ENCODE measurements at places on chromosomes 2 and 18.

GRCh38 chr18:42915299-42915698 lies 200.2 kb downstream of the RIT2 start:
- DNase-seq, result no peak

GRCh38 chr2:85697096-85697495 lies 2.9 kb downstream of the GNLY start:
- no peak for DNase-seq

- no peak for DNase-seq
These were observed 284.4 kb downstream of the SOX11 start for GRCh38 chr2:5976531-5977065.

GRCh38 chr2:88865801-88866371 lies 174.4 kb downstream of the RPIA start:
- no peak for DNase-seq

DNA sequence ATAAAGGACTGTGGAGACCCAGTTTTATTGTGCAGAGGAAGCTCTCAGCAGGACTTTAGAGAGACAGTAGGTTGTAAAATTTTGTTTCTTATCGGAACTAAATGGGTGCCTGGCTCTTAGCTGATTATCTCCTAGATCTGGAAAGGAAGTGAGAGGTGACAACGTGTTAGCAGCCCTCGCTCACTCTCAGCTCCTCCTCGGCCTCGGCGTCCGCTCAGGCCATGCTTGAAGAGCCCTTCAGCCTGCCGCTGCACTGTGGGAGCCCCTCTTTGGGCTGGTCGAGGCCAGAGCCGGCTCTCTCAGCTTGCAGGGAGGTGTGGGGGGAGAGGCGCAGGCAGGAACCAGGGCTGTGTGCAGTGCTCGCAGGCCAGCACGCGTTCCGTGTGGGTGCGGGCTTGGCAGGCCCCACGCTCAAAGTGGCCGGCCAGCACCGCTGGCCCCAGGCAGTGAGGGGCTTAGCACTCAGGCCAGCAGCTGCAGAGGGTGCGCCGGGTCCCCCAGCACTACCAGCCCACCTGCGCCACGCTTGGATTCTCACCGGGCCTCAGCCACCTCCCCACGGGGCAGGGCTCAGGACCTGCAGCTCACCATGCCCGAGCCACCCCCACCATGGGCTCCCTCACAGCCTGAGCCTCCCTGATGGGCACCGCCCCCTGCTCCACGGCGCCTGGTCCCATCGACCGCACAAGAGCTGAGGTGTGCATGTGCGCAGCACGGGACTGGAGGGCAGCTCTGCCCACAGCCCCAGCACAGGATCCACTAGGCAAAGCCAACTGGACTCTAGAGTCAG lies 4.6 kb upstream of the MFF start:
- no peak for DNase-seq

DNA sequence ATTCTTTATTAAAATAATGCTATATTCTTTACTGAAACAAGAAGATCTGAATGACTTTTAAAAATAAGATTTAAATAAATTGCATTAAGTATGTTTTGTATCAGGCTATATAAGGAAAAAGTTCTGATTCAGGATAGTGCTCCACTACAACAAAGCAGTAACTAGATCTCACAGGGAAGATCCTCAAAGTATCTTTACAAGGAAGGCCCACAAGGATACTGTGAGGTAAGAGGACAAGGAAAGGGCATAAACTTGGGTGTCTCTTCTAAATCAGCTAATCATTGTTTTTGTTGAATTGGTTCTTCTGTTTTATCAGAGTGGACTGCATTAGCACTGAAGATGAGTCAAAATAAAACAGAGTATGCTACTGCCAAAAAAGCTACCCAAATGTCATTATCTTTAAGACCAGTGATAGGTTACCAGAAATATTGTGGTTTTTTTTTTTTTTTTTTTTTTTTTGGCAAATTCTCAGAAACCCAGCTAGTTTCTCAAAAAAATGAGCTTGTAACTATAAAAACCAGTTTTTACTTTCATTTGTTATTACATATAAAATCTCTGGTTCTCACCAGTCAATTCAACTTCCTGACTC lies 160.9 kb downstream of the BAZ2B start:
- no peak for DNase-seq

- DNase-seq, result no peak
These were observed 7.1 kb downstream of the RNF125 start for GRCh38 chr18:32025744-32026143.

DNA sequence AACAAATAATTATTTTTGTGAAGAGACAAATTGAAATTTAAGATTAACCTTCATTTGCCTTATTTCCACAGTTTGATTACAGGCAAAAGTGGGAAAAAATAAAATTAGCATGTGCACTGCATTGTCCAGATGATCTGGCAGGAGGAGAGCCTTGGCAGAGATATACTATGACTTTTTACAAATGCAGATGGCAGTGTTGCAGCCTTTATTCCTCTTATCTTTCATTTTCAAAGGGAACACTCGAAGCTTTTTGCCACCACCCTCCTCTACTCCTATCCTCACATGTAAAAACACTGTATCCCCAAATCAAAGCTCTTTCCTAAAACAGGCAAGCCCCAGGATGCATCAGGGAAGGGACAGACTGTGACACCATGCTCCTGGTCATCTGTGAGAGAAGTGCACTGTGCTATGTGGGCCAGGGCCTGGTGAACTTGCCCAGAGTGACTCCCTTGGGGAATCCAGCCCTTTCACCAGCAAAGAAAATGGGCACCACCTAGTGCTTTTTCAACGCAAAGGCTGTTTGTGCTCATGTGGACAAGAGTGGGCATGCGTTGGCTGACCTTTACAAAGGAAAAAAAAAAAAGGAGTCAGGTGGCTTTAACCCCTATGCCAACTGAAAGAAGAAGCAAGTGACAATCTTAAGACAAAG lies 74.7 kb upstream of the ETAA1 start:
- peak; percentile 71 for DNase-seq

GRCh38 chr2:196337208-196337953 lies 166.0 kb upstream of the STK17B start:
- no peak for DNase-seq

- peak; percentile 6 for DNase-seq
These were observed 27.9 kb downstream of the GPC1 start for GRCh38 chr2:240463274-240463865.

DNA sequence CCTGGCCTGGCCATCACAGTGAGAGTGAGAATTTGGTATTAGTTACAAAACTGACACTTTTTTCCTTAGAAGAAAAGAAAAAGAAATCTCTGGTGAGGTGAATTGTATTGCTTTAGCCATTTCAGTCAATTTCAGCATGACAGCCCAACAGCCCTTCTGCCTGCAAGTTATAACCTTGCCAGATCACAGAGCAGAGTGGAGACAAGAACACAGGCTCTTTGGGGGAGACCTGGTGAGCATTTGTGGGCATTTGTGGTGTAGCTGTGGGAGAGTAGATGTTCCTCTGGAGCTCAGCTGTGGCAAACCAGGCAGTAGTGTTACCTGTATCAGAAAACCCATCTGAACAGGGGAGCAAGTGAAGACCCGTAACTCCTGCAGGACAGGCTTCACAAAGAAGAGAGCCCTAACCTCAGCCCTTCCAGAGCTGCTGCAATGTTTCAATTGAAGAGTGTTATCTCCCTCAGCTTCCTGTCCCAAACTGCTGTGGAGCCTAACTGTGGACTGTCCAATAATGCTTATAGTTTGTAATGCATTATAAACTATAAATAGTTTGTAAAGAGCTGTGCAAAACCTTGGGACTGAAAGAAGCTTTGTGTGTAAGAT lies 22.8 kb upstream of the DLX1 start:
- no peak for DNase-seq

GRCh38 chr2:222703886-222704285 lies 32.4 kb downstream of the MOGAT1 start:
- DNase-seq, result no peak

GRCh38 chr18:65822826-65823225 lies 72.0 kb downstream of the CDH7 start:
- DNase-seq, result no peak

DNA sequence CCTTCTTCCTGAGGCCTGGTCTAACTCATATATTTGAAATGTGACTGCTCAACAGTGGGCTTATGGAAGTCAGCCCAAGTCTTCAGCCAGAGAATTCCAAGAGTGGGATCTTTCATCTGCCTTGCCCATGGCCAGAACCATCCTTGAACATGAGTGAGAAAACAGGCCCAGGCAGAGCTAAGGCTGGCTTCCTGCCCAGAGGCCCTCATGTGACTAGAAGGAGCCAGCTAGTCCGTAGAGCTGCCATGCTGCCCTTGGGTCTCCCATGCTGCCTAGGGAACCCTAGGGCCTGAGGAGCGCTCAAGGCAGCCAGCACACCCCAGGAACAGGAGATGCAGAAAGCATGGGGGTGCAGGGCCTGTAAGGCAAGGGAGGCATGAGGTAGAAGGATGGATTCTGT lies 203.6 kb downstream of the FHOD3 start:
- no peak for DNase-seq

DNA sequence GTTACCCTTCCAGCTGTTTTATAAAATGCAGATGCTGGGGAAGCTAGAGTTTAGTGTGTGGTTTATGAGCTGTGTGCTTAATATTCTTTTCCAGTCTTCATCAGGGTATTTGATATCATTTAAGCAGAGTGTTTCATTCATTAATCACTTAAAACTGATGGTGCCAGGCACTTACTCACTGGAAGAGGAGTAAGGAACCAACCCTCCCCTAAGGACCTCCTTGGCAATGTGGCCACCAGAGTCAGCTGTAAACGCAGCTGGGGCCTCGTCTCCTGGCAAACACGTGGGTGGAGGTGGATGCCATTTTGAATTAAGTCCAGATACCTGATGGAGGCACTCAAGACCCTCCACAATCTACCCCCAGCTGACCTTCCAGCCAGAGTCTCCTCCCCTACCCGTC lies 331.6 kb downstream of the CLIP4 start:
- DNase-seq, result no peak

- DNase-seq, result peak; percentile 96
These were observed 18.4 kb downstream of the ATOH8 start for GRCh38 chr2:85772019-85772745.

DNA sequence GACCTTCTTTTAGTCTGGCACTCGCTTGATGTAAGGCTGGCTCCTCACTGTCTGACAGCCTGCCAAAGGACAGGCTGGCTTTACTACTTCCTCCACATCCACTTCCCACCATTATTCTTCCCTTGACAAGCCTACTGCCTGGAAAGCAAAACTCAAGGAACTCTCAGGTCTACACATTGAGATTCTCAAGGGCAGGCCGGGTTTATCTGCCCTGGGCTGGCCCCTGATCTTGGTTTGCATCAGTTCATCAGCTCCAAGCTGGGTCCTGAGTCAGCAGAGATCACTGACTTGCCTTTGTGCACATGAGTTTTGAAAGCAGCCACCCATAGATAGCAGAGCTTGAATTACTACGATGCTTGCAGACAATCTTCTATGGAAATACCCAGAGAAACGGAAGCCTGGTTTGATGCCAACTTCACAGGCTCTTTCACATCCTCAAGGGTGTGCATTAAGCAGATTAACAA lies 53.9 kb downstream of the KCTD18 start:
- no peak for DNase-seq

GRCh38 chr2:178070824-178071223 lies 1.8 kb downstream of the PDE11A start:
- no peak for DNase-seq

DNA sequence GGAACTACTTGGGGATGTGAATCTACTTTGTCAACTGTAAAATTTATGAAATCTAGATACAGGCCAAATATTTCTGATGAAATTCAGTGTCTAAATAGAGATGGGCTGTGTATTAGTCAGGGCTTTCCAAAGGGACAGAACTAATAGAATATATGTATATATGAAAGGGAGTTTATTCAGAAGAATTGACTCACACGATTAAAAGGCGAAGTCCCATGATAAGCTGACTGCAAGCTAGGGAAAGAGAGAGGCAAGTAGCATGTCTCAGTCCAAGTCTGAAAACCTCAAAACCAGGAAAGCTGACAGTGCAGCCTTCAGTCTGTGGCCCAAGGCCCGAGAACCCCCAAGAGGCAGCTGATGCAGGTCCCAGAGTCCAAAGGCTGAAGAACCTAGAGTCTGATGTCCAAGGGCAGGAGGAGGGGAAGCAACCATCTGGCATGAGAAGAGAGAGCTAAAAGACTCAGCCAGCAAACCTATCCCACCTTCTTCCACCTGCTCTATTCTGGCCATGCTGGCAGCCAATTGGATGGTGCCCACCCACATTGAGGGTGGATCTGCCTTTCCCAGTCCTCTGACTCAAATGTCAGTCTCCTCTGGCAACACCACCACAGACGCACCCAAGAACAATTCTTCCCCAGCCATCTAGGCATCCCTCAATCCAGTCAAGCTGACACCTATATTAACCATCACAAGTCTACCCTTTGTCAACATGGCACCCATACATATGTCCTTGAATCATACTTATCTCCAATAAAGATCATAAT lies 29.3 kb upstream of the MEX3C start:
- no peak for DNase-seq

GRCh38 chr2:135689679-135690078 lies 52.0 kb upstream of the UBXN4 start:
- no peak for DNase-seq

DNA sequence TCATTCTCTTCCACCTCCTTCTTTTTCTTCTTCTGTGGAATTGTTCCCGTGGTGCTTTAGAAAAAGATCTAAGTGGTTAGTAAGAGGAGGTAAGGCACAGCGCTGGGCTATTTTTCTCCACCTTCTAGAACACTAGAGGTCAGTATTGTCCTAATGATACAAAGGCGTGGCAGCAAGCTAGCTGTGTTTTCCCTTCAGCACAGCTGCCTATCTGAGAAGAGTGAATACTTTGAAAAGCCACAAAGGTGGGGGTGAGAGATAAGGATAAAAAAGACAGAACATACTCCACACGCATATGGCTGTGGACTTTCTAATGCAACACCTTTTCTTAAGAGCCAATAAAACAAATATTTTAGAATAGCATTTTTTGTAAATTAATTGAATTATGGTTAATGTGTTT lies 2.1 kb downstream of the CNTNAP5 start:
- peak; percentile 26 for DNase-seq

DNA sequence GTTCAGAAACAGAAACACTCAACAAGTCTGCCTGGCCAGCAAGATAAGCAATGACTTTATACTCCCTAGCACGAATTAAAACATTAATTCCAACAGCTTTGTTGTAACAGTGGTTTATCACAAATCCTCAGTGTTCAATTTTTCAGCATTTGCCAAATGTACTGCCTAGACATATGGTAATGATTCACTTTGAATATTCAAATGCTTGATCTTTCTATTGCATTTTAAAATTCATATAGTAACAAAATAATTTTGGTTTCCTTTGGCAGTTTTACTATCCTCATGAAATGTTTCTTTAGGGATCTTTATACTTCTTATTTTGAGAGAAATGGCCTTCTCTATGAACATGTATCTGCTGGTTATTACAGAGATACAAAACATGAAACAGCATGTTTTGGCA lies 851.8 kb upstream of the NXPH2 start:
- no peak for DNase-seq
